RWPE2 (cell line): ENCODE measurements at places on chromosomes 12 and 14.

DNA sequence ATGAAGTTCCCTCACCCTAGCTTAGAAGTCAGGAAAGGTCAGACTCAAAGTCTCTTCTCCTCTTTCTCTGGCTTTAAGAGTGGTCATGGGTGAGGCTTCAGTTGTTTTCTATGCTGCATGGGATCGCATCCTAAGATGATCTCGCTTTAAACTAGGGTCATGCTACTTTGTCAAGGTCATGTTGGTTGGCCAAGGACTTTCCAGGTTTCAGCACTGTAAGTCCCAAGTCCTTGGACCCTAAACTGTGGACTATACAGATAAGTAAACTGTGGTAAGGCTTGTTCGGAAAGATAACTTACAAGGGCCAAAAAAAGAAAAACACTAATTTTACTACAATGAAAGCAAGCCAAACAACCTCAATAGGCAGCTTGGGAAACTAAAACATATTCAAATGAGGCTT lies 17.4 kb downstream of the HAL start:
- H3K27ac ChIP-seq, result no peak overlapping the region
- no peak overlapping the region for H3K4me3 ChIP-seq
- no peaks in the 10 kb centered on the region for H3K4me1 ChIP-seq
- no peak for DNase-seq
- H3K27me3 ChIP-seq, result no peaks in the 10 kb centered on the region

DNA sequence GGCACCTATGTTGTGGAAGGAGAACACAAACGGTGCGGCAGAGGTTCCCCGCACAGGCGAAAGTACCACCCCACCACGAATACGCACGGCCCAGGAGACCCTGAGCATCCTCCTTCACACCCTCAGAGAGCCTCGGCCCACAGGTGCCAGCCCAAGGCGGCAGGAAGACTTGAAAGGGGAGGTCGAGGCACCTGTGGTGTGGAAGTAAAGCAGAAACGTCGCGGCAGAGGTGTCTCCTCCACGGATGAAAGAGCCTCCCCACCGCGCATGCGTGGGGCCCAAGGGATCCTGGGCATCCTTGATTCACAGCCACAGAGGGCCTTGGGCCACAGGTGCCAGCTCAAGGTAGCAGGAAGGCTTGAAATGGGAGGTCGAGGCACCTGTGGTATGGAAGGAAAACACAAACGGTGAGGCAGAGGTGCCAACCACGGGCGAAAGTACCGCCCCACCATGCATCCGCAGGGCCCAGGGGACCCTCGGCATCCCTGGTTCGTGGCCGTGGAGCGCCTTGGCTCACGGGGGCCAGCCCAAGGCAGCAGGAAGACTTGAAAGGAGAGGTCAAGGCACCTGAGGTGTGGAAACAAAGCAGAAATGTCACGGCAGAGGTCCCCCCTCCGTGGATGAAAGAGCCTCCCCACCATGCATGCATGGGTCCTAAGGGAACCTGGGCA lies 380.1 kb downstream of the ALG10 start:
- no peak overlapping the region for H3K27ac ChIP-seq

DNA sequence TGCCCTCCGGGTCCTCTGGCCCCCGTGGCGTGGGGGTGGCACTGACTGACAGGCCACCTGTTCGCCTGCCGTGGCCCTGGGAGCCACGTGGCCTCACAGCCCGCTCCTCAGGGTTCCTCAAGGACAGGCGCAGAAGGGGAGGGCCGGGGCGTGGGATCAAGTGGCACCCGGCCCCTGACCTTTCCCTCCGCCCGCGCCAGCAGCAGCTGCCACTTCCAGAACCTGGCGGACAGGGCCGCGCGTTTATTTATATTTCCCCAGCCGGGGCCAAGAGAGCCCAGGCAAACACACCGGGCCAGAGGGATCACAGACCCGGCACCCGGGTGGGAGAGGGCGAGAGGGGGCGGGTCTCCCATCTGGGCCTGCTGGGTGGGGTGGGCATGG lies 92.6 kb downstream of the RFLNA start:
- peaks cover 35% of the 10 kb centered on the region for H3K36me3 ChIP-seq
- H3K4me1 ChIP-seq, result peaks cover 51% of the 10 kb centered on the region
- peak overlapping the region; percentile 57 for H3K4me3 ChIP-seq

DNA sequence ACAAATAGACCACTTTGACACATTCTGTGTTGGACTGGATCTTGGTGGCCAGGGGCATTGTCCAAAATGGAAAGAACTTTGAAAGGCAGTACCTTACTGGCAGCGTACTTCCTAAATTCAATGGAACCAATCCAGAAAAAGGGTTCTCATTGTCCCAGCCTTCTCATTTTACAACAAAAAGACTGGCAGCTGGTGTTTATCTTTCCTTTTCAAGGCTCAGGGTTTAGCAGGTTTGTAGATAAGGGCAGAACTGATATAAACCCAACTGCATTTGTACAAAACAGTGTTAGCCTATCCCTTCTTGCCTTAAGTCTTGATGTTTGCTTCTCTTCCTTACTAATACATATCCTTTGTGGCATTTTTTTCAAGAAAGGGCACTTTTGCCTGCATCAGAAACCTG lies 7.7 kb downstream of the THAP2 start:
- DNase-seq, result no peak
- no peak overlapping the region for H3K4me3 ChIP-seq
- no peaks in the 10 kb centered on the region for H3K4me1 ChIP-seq
- no peaks in the 10 kb centered on the region for H3K36me3 ChIP-seq
- no peaks in the 10 kb centered on the region for H3K27me3 ChIP-seq
- H3K27ac ChIP-seq, result no peak overlapping the region

GRCh38 chr14:74085828-74086227 lies 1.1 kb downstream of the LIN52 start:
- H3K27ac ChIP-seq, result no peak overlapping the region
- H3K4me3 ChIP-seq, result peak overlapping the region; percentile 61
- H3K4me1 ChIP-seq, result peaks cover 7% of the 10 kb centered on the region

DNA sequence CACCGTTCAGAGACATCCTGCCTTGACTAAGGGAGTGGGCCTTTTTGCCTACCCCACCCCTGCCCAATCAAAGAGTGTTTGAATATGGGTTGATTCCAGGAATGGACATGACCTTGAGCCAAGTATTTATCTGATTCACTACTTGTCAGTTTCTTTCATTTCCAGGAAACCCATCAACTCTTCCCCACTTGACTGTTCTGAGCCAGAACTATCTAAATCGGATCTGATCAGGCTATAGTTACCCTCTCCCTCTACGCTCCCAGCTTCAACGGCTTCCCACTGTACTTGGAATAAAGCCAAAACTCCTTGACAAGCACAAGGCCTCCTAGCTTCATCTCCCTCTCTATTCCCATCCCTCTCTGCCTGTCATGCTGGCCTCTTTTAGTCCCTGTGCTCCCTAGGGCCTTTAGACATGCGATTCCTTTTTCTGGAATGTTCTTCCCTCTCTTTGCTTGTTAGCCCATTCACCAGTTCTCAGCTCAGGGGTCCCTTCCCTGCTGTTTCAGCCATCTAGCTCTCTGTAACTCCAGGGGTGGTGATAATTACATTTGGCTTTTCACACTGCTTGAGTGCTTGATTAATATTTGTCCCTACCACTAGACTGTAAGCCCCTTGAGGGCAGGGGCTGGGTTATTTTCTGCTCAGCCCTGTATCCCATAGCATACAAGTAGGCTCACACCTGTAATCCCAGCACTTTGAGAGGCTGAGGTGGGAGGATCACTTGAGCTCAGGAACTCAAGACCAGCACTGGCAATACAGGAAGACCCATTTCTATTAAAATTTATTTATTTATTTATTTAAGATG lies 5.5 kb upstream of the ITPK1 start:
- no peak for DNase-seq
- H3K4me3 ChIP-seq, result no peak overlapping the region
- no peak overlapping the region for H3K27ac ChIP-seq
- no peaks in the 10 kb centered on the region for H3K36me3 ChIP-seq
- H3K4me1 ChIP-seq, result no peaks in the 10 kb centered on the region

DNA sequence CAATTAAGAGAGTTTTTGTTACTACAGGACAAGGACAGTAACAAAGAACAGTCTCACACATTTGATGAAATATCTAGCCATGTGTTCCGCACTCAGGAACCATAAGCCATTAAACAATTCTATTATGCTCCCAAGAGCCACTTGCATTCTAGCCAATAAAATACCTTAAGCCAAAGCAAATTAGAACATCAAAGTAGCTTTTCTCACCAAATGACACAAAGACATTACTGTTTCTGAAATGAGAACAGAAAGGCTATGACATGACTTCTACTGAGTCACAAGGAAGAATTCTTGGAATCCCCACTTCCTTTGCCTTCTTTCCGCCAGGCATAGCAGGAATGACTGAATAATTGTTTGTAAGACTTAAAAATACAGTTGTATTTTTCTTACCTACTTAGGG lies 445.8 kb downstream of the ATP23 start:
- H3K27me3 ChIP-seq, result no peaks in the 10 kb centered on the region
- H3K4me3 ChIP-seq, result no peak overlapping the region
- H3K27ac ChIP-seq, result peak overlapping the region; percentile 61
- no peak for DNase-seq
- no peaks in the 10 kb centered on the region for H3K36me3 ChIP-seq

GRCh38 chr12:49821373-49822287 lies 6.6 kb downstream of the NCKAP5L start:
- DNase-seq, result no peak
- no peak overlapping the region for H3K4me3 ChIP-seq
- no peaks in the 10 kb centered on the region for H3K27me3 ChIP-seq
- no peak overlapping the region for H3K27ac ChIP-seq
- peaks cover 7% of the 10 kb centered on the region for H3K36me3 ChIP-seq

DNA sequence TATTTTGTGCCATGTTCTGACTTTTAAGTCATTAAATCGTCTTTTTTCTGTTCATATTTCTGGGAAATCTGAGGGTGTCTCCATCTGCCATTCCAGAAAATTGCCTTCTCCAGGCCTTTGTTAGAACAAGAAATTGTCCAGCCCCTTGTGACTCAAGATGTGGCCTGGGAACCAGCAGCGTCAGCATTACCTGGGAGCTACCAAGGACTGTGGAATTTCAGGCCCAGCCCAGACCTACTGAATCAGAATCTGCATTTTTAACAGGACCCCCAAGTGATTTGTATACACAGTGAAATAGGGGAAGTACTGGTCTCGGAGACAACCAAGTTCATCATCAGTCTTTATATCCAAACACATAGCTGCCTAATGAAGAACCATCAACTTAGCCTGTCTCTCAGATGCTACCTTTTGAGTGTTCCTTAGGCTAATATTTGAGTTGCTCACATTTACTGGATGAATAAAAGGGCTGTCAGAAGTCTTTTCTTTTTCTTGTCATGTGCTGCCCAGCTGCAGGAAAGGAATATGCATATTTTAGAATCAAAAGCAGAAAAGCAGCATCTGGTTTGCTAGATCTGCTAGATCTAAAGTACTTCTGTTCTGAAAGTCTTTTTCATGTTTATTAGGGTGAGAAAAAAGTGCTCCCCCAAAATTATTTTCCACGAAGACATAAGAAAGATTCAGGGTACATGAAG lies 21.2 kb downstream of the GPHB5 start:
- H3K4me3 ChIP-seq, result no peak overlapping the region
- H3K4me1 ChIP-seq, result no peaks in the 10 kb centered on the region
- H3K36me3 ChIP-seq, result no peaks in the 10 kb centered on the region
- no peak for DNase-seq
- H3K27ac ChIP-seq, result no peak overlapping the region
- H3K27me3 ChIP-seq, result peaks cover 3% of the 10 kb centered on the region

DNA sequence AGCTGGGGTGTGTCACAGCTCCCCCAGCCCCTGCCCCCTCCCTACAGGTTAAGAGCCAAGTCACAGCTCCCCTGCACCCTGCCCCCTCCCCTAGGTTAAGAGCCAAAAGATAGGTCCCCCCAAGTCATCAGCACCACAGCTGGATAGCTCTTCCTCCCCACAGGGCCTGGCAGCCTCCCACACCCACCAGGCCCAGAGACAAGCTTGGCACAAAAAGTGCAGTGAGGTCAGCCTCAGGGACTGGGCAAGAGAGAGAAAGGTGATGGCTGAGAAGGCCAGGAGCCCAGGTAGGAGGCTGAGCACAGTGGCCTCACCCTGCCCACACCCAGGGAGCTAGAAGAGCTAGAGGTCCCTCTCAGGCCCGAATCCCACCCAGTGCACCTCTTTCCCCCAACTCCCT lies 8.7 kb downstream of the ITGA7 start:
- peaks cover 6% of the 10 kb centered on the region for H3K4me1 ChIP-seq
- no peak for DNase-seq
- no peak overlapping the region for H3K4me3 ChIP-seq
- no peaks in the 10 kb centered on the region for H3K36me3 ChIP-seq
- no peak overlapping the region for H3K27ac ChIP-seq

GRCh38 chr12:77847680-77848431 lies 17.2 kb downstream of the NAV3 start:
- H3K27me3 ChIP-seq, result no peaks in the 10 kb centered on the region
- H3K4me3 ChIP-seq, result no peak overlapping the region
- peaks cover 28% of the 10 kb centered on the region for H3K4me1 ChIP-seq
- H3K27ac ChIP-seq, result peak overlapping the region; percentile 69
- no peak for DNase-seq

DNA sequence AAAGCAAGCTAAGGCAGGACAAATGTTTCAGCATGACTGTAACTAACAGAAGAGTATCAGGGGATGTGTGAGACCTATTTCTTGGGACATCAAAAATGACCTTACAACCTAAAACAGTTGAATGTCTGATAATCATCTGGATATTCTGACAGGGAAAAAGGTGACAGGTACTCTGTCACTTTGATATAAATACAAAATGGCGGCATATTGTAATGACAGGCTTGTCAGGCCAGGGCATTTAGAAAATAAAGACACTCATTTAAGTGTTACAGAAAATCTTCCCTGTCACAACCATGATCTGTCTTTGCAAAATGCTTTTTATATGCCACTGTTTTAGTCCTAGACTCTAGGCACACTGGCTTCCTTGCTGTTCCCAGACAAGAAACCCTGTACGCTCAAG lies 1033.3 kb upstream of the FLRT2 start:
- no peaks in the 10 kb centered on the region for H3K36me3 ChIP-seq
- no peaks in the 10 kb centered on the region for H3K27me3 ChIP-seq
- DNase-seq, result no peak

DNA sequence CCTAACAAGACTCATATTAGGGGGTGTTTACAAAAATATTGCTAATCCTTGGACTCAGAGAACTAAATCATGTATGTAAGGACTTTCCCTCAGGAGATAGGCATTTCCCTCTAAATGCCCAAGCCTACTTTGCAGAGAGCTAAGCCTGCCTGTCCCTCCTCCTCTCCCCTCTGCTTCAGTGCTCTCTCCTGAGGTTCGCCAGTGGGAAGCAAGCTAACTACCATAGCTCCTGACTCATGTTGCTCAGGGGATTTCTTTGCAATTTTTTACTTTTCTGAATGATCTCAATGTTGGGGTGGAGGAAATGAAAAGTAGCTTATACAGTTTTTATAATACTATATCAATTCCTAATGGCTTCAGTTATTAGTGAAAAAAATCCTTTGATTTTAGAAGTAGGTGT lies 29.6 kb downstream of the IFT43 start:
- no peaks in the 10 kb centered on the region for H3K27me3 ChIP-seq
- H3K36me3 ChIP-seq, result peaks cover 74% of the 10 kb centered on the region
- H3K4me1 ChIP-seq, result no peaks in the 10 kb centered on the region
- H3K4me3 ChIP-seq, result no peak overlapping the region

DNA sequence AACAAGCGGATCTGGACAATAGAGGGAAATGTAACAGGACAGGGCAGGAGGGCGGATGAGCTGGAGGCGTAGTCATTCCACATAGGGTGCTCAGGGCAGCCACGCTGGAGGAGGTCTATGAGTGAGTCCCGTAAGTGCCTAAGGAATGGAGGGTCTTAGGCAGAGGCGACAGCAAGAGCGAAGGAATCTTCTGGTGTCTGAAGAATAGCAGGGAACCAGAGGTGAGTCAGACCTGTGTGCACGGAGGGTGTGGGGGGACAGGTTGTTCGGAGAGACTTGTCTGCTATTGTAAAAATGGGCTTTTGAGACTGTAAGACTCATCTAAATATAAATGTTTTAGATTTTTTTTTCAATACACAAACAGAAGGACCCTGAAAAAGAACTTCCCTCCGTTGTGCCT lies 70.6 kb downstream of the SETD3 start:
- no peak for DNase-seq
- H3K27me3 ChIP-seq, result no peaks in the 10 kb centered on the region
- no peaks in the 10 kb centered on the region for H3K4me1 ChIP-seq
- H3K4me3 ChIP-seq, result no peak overlapping the region
- H3K36me3 ChIP-seq, result peaks cover 44% of the 10 kb centered on the region
- H3K27ac ChIP-seq, result no peak overlapping the region
